Activated CD4-positive, alpha-beta T cell treated with anti-CD3 and anti-CD28 coated beads for 4 hours (primary cell): ENCODE measurements at places on chromosomes 16 and 17.

GRCh38 chr17:12438212-12438611 is 227.5 kb upstream of the MYOCD start:
- DNase-seq, result no peak

- DNase-seq, result peak; percentile 91
Measured at GRCh38 chr16:84144859-84145639, at the start of the genes DNAAF1 and HSDL1. TSS of gene DNAAF1 (plus strand) at chr16:84145308. CDS start at chr16:84145441, 133 bp downstream. TSS of gene HSDL1 (minus strand) at chr16:84145177. CDS start at chr16:84131321, 13,856 bp downstream.

- no peak for DNase-seq
Measured at GRCh38 chr17:69834494-69834893, 240.5 kb upstream of the KCNJ16 start.

DNA sequence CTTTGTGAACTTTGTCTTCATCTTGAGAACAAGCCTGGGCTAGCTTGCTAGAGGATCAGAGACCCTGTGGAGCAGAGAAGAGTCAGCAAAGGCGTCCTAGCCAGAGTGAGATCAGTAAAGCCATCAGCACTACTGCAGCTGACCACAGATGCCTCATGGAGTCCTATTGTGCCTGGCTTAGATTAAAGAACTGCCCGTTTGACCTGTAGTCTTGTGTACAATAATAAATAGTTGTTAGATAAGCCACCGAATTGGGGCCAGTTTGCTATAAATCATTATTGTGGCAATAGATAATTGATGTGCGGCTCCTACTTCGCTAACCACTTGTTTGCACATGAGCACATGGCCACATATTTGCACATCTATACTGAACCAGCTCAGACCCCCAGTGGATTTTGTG is 103.0 kb downstream of the CYLD start:
- no peak for DNase-seq

- DNase-seq, result no peak
Measured at GRCh38 chr16:883340-883739, 82.8 kb upstream of the GNG13 start.

DNA sequence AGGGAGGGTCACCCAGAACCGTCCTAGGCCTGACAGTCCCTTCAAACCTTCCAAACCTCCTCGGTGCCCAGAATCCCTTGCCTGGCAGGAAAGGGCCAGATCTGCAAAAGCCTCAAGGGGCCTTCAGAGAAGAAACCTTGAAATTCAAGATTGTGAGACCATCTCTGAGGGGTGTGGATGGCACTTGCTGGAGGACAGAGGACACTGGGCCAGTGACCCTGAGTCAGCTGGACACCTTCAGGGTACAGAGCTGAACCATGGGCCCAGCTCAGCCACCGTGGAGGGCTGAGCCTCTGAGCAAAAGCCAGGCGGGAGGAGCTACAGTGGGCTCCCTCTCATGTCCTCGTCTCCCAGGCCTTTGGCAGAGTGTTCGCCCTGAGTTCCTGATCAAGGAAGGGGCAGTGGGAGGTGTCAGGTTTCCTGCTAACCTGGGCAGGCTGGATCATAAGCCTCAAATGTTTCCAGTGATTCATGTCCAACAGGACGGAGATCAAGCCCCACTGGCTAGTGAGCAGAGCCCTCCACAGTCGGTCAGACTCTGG is 3.0 kb downstream of the PDILT start:
- DNase-seq, result no peak

DNA sequence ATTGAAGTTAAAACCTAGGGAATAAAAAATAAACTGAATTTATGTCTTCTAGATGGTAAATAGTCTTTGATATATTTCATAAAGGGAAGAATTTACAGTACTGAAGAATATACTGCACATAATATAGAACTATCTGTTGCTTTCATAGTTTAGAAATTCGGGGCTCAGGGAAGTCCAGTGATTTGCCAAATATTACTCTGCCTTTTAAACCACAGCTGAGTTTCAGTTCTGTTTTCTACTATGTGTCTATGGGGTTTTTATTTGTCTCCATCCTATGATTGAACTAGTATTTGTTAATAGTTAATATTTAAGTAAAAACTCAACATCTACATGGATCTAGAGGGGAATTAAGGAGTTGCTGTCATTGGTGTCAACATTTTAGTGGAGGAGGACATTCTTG is 715.0 kb upstream of the CDH8 start:
- no peak for DNase-seq

- DNase-seq, result no peak
Measured at GRCh38 chr17:46777943-46778915, 40.3 kb downstream of the WNT3 start.

DNA sequence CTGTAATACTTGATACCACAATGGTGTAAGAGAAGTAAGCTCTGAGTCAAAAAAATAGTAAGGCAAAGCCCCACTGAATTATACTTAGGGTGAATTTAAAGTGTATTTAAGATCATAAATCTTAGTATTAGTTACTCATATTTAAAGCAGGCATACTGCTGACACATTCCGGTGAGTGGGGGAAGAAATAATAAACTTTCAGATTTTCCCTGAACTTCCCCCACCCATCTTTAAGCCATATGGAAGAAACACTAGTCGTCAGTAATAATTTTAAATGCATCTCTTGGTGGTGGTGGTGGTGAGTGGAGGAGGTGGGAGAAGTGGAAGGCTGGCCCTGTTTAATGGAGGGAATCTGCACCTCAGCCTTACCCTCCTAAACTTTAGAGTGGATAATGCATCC is 20.5 kb downstream of the MPHOSPH6 start:
- DNase-seq, result no peak

GRCh38 chr17:34769049-34769448 is 189.7 kb downstream of the TMEM132E start:
- DNase-seq, result no peak

DNA sequence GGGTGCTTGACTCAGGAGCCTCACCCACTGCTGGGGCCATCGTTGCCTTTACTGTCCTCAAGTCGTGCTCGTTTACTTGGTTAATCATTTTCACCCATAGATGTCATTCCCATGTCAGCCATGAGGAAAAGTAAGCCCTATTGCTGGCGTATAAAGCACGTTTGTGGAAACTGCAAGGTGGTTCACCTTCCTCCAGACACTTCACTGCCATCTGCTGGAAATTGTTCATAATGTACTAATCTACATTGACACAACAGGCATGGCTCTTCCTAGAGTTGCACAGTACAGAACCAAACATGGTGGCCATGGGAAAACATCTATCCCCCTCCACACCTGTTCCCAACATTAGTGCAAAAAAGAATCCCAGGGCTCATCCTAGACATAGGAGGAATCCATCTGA is 116.6 kb downstream of the ZNF18 start:
- DNase-seq, result no peak

DNA sequence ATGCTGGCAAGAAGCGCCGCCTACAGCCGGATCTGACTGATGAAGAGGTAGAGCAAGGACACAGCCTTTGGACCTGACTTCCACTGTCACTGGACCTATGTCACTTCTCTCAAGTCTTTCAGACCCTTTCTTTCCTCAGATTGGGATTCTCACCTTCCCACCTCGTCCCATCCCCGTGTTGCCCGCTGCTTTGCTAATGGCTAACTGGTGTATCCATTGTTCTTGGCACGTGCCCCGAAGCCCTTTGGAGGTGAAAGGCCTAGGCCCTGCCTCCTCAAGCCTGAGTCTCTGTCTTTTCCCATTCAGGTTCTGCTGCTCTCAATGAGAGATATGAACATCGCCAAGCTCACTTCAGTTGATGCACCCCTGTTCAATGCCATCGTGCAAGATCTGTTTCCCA is 53.3 kb upstream of the KDM6B start:
- no peak for DNase-seq

GRCh38 chr17:16583781-16584180 is 14.8 kb upstream of the ZNF287 start:
- DNase-seq, result no peak

DNA sequence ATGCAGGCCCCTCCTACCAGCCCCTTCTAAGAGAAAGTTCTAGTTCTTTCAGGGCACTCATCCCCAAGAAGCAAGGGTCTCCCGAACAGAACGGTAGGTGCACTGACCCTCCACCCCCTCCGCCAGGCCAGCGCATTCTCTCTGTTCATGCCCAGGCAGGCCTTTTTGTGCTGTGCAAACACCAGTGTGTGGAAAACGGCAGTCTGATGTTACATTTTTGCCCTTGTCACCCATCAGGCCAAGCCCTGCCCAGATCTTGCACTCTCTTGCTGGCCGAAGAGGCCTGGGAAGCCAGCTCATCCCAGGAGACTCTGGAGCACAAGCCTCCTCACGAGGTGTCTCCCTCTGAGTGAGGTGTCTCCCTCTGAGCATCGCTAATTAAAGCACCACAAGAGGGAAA is 16.1 kb upstream of the MTSS2 start:
- DNase-seq, result no peak

GRCh38 chr16:17269439-17269838 is 201.3 kb downstream of the XYLT1 start:
- no peak for DNase-seq

DNA sequence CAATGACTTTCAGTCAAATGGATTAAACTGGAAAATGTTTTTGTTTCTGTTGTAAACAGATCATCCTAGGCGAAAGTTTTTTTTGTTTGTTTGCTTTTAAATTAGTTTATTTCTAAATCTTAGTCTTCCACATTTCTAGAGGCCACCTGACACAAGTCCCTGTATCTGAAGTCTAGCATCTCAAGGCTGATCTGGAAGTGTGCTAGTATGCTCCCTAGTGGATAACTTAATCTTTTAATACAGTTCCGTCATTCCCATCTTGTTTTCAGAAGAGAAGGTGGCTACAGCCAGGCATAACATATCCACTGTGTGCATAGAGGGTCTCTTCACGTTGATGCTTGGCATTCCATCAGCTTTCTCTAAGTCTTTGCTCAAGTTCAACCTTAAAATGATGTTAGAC is 7.6 kb downstream of the IFT20 start:
- DNase-seq, result no peak

DNA sequence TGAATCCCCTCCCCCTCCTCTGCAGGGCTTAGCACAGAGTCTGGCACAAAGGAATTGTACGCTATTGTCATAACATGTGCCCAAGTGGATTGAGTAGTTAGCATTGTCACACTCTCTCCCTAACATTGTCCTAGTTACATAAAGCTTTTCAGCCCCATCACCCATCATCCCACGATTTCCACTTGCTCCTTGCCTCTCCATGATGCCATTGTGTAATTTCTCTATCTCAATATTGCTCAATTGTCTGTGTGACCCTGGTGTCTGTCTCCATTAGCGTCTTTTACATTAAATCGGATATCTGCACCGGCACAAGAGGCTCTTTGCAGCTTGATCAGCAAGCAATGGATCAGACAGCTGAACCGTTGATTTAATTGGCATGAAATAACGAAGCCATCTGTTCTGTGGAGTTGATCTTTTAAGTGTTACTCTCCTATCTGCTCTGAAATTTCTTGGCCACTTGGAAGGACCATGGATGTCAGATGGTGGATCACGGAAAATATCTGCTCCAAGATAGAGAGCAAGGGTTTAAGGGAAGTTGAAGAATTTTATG is 77.0 kb upstream of the HS3ST4 start:
- no peak for DNase-seq

DNA sequence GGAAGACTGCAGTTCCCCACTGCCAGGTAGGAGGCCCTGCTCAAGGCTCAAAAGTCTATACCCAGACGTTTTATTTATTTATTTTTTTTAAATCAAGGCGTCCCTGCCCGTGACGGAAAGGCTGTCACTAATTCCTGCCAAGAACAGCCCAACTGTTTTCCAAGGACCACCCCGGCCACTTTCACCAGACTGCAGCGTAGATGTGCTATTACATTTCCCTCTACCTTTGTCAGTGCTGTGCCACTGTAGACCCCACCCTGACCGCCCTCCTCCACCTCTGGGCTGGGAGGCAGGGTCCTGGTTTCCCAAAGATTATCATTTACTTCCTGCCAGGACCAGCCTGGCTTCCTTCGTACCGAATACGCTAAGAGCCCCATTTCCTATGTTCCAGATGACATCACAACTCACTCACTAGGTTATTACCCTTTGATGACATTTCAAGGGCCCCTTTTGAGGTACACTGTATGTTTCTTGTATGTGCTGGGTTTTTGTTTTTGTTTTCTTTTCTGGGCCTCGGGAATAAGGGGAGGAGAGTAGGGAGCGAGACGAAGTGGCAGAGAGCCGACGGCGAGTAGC is 6.3 kb upstream of the RNF227 start:
- DNase-seq, result no peak

- no peak for DNase-seq
Measured at GRCh38 chr17:21293831-21294210, 9.3 kb downstream of the MAP2K3 start.

DNA sequence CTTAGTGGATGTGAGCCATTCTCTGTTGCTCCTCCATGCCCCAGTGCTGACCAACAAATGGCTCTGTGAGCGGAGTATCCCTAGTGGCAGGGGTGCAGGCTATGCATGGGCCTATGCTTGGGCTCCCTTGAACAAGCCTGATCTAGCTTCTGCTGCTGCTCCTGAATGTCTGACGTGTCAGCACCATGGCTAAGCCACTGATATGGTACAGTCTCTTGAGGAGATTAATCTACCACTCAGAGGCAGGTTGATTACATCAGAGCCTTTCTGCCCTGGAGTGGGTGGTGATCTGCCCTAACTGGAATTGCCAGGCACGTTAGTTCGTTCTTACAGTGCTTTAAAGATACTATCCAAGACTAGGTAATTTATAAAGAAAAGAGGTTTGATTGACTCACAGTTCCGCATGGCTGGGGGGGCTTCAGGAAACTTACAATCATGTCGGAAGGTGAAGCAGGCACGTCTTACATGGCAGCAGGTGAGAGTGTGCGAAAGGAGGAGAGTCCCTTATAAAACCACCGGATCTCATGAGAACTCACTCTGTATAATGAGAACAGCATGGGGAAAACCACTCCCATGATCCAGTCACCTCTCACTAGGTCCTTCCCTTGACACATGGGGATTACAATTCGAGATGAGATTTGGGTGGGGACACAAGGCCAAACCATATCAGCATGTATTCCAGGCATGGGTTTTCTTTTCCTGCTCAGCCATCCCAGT is 41.5 kb upstream of the B4GALNT2 start:
- DNase-seq, result no peak

DNA sequence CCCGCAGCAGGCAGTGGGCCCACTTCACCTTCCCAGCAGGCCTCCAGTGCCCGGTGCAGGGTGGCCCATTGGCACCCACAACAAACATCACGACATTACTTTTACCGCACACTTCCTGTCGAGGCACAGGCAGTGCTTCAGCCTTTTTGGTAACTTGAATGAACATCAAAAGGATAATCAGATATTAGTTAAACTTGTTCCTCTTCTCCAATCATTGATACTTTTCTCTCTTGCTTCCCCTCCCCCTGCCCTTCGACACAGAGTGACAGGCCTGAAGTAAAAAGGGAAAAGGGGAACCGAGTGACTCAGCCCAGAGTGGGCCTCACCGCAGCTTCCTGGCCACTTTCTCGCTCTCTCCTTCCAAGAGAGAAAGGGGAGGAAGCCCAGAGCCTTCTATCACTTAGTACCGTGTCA is 507.0 kb downstream of the MAF start:
- DNase-seq, result peak; percentile 29
